ENCODE measurements at places on chromosomes 5 and 9. TPM values are rescaled to one million over a fixed set of nuclear protein-coding genes. Genes with fewer than 3 reads are reported as not detected.
A peak's percentile ranks its signal among the peaks of the same experiment; 100 is the strongest.

- DNase-seq = no peak
Observed at GRCh38 chr5:42956551-42956950, 83.6 kb downstream of the ANXA2R start.

GRCh38 chr9:6926436-6926835 lies 168.7 kb downstream of the KDM4C start:
- DNase-seq = no peak

DNA sequence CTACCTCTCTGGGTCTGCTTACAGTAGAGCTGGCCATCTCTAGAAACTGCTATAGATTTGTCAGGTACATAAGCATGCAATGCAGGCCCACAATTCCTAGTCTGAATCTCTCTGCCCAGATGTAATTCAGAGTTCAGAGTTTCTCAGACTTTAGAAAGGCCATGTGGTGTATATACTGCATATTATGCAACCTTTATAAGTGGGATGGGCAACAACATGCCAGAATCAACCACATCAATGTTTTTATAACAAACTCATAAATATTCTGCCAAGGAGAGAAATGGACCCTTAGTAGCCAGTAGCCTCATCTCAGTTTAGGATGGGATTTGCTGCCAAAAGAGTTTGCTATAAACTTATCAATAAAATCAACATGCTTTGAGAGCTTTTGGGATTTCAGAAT lies 78.8 kb downstream of the SLC1A1 start:
- no peak for DNase-seq

- DNase-seq = no peak
Observed at GRCh38 chr5:136215812-136216211, 22.9 kb upstream of the SMIM32 start.

DNA sequence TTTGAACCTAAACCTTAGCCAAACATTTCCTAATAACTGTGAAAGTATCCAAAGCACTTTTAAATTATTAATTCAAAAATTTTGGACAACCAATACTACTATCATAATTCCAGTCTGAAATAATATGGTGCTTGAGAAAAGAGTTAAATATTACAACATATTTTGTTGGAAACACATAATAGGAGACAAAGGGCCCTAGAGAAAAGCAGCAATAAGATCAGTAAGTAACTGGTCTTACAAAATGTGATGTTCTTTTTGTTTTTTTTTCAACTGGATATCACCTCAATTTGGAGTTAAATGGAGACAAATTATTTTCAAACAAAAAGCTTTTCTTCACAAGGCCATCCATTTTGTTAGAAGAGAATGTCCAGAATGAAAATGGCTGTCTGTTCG lies 21.1 kb downstream of the SRFBP1 start:
- DNase-seq = no peak

The DRD1 gene
- total RNA-seq = not detected

DNA sequence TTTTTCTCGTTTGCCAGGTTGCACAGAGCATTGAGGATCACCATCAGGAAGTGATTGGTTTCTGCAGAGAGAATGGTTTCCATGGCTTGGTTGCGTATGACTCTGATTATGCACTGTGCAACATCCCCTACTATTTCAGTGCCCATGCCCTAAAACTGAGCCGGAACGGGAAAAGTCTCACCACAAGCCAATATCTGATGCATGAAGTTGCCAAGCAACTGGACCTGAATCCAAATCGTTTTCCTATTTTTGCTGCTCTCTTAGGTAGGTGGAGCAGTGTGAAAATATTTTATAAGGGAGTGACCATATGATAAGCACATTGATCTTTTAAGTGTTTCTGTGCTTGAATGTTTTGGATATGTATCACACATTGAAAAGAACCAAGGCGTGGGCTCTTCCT lies 17.7 kb upstream of the FAM120AOS start:
- no peak for DNase-seq

DNA sequence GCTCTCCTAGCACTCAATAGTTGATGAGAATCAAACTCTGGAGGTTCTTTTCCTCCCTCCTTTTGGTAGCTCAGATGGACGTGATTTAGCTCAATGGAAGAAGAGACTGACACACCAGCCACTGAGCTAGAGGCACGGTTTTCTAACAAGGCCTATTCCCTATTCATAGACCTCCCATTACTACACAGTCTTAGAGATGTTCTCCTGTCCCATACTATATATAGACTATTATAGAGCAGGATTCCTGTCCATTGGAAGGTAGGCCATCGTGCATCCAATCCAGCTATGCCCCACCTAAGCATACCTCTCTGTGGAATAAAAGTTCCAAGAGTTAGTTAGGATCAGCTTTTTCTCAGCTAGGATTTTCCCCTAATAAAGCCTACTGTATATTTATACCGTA lies 30.3 kb upstream of the CTNNAL1 start:
- DNase-seq = no peak

The SPATA31D4 gene
- total RNA-seq = not detected

- DNase-seq = peak; percentile 80
Observed at GRCh38 chr5:151612689-151613427, 21.7 kb upstream of the FAT2 start.

GRCh38 chr5:139637438-139638089 lies 10.6 kb upstream of the CXXC5 start:
- peak; percentile 69 for DNase-seq

DNA sequence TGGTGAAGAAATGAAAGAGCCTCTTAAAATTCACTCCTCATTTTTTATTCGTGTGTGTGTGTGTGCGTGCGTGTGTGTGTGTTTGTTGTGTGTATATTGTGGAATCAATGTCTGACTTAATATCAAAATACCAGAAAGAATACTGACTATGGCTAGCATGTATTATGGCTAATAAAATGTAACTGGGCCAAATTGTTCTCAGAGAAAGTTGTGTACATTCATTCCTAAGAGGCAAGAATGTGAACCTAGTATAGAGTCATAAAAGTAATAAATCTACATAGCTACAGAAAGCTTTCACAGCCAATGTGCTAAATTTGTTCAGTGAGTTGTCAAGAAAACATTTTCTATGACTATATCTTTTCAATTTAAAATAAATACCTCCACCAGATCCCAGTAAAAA lies 211.5 kb downstream of the EBF1 start:
- no peak for DNase-seq

DNA sequence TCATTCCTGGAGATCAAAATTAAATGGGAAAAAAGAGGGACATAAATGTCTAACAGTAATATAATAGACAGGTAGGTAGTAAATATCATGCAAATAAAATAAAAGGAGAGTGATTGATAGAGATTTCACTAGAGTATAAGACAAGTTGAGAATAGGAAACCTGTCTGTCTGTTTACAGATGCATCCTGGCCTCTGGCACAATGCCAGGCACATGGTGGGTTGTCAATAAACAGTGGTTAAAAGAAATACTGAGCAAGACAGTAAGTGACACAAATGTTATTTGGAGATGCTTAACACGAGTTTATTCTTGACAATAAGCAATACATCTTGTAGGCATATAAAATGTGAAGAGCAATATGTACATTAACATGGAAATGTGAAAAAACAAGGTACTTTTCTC lies 33.3 kb downstream of the RICTOR start:
- DNase-seq = no peak

- DNase-seq = no peak
Observed at GRCh38 chr9:114591291-114591787, 3.8 kb downstream of the ATP6V1G1 start.

DNA sequence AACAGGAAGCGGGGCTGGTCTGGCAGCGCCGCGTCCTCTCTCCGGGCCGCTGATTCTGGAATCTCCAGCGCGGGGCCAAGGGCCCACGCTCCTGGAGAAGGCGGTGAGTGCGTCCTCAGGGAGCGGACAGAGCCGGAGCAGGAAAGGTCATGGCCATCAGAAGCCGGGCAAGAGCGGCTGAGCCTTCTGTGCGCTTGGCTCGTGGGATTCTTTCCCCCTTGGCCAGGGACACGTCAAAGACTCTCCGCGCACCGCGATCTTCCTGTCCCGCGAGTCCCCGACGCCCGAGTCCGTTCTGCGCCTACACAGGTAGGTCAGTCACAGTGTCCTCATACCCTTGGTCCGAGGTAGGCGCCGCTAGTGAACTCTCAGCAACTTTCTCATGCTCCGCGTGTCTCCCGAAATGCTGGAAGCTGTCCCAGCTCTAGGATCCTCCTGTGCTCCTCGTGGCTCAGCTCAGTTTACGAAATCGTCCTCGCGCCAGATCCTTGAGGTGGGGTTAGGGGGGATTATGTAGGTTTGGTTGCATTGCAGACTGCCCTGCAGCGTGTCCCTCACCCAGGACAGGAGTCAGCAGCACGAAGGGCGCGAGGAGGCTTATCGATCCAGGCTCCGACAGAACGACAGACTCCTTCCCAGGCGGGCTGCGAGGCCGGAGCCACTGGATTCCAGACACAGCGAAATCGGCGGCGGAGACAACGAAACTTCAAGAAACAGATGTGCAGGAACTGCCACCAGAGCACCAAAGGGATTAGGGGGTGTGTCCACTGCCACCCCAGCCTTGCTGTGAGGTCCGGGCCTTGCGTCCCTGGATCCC lies 8.7 kb downstream of the LHX6 start:
- DNase-seq = no peak

The GPR150 gene
- 0.37 TPM for total RNA-seq

GRCh38 chr9:134847752-134848432 lies 32.7 kb upstream of the FCN2 start:
- DNase-seq = no peak

The SLC34A1 gene
- not detected for total RNA-seq

- DNase-seq = no peak
Observed at GRCh38 chr5:58703925-58704555, 121.2 kb downstream of the RAB3C start.

- DNase-seq = no peak
Observed at GRCh38 chr5:145962001-145962400, 25.6 kb downstream of the SH3RF2 start.

DNA sequence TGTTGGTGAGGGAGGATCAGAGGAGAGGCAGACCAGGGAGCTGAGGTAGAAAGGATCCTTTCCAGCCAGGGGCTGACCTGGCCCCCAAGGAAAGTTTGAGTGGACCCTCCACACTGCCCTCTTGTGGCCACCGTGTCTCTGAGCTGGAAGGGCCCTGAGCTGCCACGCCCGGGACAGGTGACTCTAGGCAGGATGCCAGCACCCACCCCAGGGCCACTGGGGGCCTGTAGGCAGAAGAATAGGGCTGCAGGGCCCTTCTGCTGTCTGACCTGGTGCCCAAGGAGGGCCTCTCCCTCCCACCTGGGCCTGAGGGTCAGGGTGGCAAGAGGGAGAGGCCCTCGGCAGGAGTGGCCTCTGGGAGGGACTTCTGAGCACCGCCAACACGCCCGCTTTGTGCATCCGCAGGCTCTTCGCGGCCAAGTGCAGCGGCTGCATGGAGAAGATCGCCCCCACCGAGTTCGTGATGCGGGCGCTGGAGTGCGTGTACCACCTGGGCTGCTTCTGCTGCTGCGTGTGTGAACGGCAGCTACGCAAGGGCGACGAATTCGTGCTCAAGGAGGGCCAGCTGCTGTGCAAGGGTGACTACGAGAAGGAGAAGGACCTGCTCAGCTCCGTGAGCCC lies 76.8 kb downstream of the LMX1B start:
- DNase-seq = peak; percentile 79

Data from activated CD4-positive, alpha-beta T cell treated with anti-CD3 and anti-CD28 coated beads for 36 hours (primary cell).